ENCODE measurements at places on chromosomes 11 and 22.

- DNase-seq: no peak
Observed at GRCh38 chr11:9184516-9184915, 80.6 kb downstream of the DENND5A start.

DNA sequence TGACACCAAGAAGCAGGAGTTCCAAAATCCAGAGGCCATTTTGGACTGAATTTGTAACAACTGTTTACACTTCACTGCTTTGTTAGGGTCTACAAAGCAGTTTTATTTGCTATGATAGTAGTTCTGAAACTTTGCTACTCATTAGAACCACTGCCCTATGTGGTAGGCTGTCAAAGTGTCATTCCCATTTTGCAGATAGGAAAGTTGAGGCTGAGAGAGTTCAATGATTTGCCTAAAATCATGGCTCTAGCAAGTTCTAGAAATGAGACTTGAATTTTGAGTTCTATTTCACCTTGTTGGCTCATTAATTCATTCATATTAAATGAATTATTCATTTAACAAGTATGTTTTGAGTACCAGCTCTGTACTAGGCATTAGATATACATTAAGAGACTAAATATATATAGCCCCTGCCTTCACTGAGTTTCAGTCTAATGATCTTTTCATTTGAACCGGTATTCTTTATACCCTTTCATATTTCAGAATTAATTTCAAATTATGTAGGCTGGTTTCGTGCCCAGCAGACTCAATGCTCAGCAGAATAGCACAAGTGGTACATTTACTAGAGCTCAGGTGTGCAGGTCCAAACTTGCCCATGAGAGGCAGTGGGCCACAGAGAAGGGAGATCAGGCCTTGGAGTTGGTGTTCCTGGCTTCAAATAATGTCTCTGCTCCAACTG, 93.5 kb downstream of the ME3 start:
- no peak for DNase-seq

DNA sequence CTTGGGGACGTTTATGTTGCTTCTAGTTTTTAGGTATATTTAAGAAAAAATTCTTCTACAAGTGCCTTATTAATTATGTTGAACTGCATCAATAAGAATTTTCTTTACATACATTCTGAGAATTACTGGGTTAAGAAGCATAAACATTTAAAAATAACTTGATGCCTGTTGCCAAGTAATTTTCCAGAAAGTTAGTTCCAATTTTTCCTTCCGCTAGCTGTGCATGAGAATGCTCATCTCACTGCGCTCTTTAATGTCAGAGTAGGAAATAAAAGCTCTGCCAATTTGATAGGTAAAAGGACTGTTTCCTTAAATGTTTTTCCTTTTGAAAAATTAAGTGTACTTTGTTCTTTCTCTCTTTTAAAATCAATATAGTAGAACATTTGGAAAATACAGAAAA, 113.1 kb upstream of the ZBED5 start:
- no peak for DNase-seq

GRCh38 chr11:82837650-82838049, 62.6 kb downstream of the PRCP start:
- no peak for DNase-seq

- no peak for DNase-seq
Observed at GRCh38 chr22:20574920-20575353, 67.5 kb downstream of the MED15 start.

GRCh38 chr22:22948651-22949571, 61.3 kb downstream of the IGLL5 start:
- no peak for DNase-seq

DNA sequence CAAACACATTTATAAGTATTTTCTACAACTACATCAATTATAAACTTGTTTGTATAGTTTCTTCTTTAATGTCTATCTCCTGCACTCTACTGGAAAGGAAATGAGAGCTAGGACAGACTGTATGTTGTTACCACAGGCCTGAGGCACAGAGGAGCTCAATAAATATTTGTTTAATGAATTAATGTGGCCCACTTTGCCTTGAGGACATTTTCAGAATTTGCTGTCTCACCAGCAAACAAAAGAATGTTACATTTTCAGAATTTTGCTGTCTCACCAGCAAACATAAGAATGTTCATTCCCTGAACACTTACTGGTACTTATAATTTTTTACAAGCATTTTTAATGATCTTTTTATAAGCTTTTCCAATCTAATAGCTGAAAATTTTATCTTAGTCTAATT, 41.9 kb upstream of the WNT7B start:
- no peak for DNase-seq

Data from CD8-positive, alpha-beta T cell (primary cell).